CD4-positive, alpha-beta T cell (primary cell): ENCODE measurements at places on chromosomes 1 and 21.

DNA sequence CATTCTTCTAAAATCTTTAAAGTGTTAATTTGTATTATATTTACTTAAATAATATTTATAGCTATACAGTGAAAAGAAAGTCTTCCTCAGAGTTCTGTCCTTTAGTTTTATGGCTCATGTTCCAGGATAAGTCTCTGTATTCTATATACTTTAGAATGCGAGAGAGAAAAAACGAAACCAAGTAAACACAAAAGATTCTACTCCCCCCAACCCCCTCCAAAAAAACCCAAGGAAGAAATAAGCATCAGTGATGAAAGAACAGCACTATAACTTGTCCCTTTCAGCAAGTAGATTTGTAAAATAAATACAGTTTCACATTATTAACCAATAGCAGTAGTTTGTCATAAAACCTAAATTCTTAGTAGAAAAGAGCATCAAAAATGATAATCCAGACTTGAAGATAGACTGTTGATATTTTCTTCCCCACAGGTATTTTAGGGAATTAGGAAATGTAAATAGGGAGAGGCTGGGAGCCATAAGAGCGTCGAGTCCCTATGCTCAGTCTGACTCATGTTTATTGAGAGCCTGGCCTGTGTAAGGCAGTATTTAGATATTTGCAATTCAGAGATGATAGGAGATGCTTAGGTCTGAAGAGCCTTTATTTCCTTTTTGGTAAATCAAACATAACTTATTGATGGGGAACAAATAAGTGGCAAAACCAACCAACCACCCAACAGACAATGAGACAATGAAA is 35.5 kb downstream of the CDC14A start:
- DNase-seq = no peak

DNA sequence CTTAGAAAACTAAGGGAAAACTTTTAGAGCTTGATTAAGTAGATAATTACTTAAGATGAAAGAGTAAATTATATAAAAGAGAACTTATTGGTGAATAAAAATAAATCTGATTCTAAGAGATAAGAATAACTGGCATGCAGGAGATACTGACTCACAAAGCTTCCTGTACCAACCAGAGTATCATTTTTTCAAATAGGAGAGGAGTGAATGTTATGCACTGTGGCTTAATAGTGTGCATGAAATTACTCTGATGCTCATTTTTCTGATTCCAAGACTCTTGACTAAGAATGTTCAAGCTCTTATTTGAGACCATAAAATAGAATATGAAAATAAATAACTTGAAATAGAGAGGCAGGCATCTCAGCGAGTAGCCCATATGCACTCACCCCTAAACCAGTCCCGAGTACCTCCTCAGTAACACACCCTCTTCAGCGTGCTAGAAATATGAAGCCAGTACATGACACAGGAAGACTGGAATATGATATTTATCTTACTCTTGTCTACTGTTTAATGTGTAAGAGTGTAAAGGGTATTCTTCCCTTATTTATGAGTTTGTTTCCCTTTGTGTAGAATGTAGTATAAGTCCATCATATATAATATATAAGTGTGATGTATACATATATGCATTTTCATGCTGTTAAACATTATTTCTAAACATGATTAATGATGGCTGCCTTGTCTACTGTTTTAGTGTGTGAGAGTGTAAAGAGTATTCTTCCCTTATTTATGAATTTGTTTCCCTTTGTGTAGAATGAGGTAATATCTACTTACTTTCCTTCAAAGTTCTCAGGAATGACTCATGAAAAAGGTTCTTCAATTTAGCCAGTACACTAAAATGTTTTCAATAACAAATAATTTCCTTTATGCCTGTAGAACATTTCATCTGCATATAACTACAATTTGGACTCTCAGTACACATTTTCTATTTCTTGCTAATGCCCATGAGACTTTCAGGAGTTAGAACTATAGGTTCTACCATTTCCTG is 99.2 kb upstream of the PALMD start:
- no peak for DNase-seq

- DNase-seq = peak; percentile 36
Observed at GRCh38 chr1:43034778-43035177, 76.1 kb upstream of the SLC2A1 start.

DNA sequence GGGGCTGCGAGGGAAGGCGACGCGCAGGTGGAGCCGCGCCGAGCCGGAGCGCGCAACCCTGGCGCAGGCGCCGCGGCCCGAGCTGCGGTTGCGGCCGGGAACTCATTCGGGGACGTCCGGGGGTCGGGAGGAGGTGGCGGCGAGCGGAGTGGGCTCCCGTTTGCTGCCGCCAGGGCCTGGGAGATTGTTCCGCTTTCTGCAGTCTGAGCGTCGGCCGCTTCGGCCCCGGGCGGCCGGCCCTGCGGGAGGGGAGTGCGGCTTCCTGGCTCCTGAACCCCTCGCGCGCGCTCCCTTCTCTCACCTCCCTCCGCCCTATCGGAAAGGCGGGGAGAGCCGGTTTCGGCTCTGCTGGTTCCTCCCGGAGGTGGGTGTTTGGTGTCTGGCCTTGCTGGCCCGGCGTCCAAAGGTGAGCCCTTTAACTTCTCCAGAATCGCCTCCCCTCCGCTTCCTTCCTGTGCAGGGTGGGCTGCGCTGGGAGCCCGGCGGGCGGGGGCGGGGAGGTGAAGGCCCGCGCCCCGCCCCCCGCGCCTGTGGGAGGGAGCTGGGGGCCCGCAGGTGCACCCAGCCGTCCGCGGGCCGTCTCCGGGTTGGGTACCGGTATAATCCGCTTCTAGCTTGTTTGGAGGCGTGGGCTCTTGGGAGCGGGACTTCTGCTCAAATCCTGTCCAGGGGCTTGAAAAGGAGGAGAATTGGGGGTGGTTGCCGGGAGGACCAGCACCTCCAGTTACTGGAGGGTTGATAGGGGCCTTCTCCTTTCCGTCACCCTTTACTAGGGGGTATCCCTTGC is 683 bp downstream of the LRRC8D start:
- peak; percentile 46 for DNase-seq

- no peak for DNase-seq
Observed at GRCh38 chr1:242184955-242185354, 186.1 kb upstream of the MAP1LC3C start.

DNA sequence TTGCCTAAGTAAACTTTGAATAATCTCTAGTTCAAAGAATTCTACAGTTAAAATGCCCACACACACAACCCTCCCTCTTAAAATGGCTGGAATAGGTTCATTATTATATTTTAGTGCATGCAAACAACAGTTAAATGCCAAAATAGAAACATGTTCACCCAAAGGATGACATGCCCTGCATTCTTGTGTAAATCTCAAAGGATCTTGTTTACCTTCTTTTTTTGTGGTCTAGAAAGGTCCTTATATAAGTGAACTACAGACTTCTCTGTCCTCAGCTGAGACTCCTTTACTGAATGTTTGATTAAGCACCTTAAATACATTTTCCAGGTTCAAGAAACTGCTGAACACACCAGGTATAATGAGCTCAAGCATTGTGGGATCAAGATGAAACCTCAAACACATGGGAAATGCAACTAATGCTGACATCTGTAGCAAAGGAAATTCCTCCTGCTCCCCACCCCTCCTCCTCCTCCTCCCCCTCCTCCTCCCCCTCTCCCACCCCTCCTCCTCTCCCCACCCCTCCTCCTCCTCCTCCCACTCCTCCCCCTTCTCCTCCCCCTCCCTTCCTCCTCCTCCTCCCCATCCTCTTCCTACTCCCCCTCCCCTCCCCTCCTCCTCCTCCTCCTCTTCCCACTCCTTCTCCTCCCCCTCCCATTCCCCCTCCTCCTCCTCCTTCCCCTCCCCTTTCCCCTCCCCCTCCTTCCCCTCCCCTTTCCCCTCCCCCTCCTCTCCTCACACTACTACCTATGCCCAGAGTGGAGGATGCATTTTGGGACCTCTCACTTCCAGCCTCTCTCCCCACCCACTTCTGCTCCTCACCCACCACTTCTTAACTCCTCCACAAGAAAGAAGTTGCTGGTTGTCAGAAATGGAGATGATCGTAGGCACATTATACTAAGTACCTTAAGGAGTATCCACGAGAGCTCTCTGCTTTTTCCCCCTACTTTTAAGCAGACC is 233.9 kb downstream of the MRPL39 start:
- DNase-seq = no peak

DNA sequence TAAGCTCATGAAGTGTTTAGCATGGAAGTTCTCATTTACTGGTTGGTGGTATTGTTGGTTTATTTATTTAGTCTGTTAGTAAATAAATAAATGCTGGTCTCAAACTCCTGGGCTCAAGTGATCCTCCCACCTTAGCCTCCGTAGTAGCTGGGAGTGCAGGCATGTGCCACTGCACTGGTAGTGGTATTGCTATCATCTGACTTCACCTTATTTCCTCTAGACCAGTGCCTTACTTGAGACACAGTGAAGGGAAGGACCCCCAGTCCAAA is 1.4 kb upstream of the SLC2A1 start:
- no peak for DNase-seq

GRCh38 chr1:161902182-161902581 is 121.5 kb downstream of the OLFML2B start:
- DNase-seq = no peak

GRCh38 chr1:153679337-153680119 is 1.0 kb downstream of the NPR1 start:
- peak; percentile 27 for DNase-seq

- DNase-seq = no peak
Observed at GRCh38 chr1:112698366-112699310, 8.3 kb downstream of the RHOC start.

DNA sequence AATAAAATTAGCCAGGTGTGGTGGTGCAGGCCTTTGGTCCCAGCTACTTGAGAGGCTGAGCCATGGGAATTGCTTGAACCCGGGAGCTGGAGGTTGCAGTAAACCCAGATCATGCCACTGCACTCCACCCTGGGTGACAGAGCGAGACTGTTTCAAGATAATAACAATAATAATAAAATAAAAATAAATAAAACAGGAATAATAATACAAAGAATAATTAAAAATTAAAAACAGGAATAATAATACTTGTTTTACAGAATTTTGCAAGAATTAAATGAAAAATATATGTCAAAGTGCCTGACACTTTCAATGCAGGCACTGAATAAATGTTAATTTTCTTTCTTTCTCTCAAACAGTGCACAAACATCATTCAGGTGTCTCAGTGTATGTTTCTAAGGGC is 26.5 kb upstream of the CTH start:
- DNase-seq = no peak

GRCh38 chr1:246659594-246660140 is 64.5 kb upstream of the SCCPDH start:
- no peak for DNase-seq

GRCh38 chr1:175155473-175155856 is 37.1 kb downstream of the KIAA0040 start:
- no peak for DNase-seq

DNA sequence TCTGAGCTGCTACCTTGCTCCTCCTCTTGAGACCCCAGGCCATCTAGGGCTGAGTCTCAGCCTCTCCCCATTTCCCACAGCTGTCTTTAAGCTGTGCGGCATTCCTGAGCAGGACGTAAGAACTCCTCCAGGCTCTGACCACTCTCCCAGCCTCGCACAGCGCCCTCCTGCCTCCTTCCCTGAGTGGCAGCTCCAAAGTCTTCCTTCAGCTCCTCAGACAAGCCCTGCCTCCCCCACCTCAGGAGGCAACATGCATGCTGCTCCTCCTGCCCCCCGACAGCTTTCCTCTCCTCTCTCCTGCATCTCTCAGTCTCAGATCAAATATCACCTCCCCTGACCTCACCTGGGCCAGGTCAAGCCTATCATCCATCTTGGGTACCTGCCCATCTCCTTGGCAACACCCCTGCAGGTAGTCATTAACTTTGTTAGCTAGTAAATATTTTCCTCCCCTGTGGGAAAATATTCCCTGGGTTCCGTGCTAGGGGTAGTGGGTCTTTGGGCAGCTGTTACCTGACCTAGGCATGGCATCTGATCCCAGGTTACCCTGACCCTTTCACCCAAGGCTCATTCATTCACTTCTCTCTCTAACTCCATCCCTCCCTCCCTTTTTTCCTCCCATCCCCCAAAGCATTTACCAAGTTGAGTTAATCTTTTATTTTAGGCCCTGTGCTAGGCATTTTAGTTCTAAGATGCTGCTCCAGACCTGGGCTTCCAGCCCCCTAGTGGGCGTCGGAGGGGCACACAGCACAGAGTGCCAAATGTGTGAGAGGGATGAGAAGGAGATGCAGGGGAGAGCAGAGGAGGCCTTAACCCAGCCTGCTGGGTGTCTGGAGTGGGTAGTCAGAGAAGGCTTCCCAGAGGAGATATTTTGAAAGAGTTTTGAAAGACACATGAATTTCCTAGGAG is 419.9 kb downstream of the PTPRU start:
- no peak for DNase-seq

GRCh38 chr1:84078842-84079202 is 65.2 kb upstream of the PRKACB start:
- no peak for DNase-seq

DNA sequence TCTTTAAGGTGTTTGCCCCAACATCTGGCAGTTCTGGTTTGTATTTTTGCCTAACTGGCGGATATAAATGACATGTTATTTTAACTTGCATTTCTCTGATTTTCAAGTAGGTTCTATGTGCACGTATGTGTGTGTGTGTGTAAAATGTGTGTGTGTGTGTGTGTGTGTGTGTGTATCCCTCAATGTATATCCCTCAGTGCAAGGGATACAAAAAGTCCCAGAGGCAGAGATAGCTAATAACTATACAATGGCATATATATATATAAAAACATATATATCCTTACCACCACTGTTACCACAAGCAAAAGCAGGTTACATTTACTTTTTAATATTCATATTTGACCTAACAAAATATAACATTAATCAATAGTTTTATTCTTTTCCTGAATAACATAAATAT is 95.0 kb upstream of the NR5A2 start:
- DNase-seq = no peak

GRCh38 chr1:192669174-192669573 is 33.2 kb downstream of the RGS13 start:
- DNase-seq = no peak
